Endothelial cell (in vitro differentiated cells): ENCODE measurements at places on chromosomes 3 and 15.

DNA sequence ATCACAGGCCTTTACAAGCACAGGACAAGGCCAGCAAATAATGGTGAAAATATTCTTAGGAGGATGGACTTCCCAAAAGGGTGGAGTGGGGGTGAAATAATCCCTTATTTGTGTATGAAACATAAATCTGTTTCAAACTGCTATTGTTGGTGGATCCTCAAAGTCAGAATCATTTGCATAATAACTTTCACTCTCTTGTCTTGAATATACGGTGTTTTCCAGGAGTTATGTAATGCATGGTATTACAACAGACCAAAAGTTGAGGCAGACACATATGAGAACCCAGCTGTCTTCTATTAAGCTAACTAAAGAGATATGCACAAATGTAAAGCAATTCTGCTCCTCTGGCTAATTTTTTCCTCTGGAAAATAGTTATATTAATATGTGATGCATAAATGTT, 57.7 kb downstream of the PRTG start:
- no peak overlapping the region for H3K4me3 ChIP-seq
- H3K36me3 ChIP-seq = peaks cover 10% of the 10 kb centered on the region
- no peak overlapping the region for H3K27ac ChIP-seq

DNA sequence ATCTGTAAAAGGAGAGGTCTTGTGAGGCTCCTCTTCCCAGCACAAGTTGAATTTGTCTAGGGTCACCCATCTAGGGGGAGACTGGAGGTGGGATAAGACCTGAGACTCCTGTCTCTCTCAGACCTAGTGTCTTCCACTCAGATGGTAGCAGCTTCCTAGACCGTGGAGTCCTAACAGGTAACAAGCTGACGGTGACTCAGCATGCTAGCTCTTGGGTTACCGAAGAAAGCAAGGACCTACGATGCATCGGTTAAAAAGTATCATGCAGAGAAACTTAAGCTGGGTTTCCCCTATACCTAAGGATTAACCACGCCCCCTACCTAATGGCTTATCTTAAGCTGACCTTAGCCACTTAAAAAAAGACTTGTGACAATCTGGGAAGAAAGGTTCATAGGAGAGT, 7.6 kb downstream of the LRRN1 start:
- peaks cover 1% of the 10 kb centered on the region for H3K27me3 ChIP-seq
- H3K36me3 ChIP-seq = no peaks in the 10 kb centered on the region
- no peak for DNase-seq
- H3K4me3 ChIP-seq = no peak overlapping the region
- H3K27ac ChIP-seq = no peak overlapping the region

DNA sequence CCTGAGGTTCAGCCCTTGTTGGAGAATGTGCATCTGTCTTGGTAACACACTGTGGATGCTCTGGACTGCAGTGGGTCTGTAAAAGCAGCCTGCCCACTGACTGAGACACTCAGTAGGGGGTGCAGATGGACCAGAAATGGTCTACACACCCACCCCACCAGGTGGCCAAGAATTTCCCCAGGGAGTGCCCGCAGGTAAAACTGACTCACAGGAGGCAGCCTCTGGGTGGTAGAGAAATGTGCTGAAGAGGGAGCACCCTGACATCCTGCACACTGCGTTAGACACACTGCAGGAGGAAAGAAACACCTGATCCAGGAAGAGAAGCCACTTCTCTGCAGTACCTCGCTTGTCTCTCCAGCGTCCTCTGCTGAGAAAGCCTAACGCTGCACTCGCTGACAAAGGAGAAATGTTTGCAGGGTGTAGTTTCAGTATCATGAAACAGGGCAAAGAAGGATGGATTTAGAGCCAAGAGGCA, 109.5 kb upstream of the ABHD17C start:
- H3K27me3 ChIP-seq = peaks cover 4% of the 10 kb centered on the region
- no peak overlapping the region for H3K27ac ChIP-seq
- no peak for DNase-seq
- H3K36me3 ChIP-seq = no peaks in the 10 kb centered on the region

DNA sequence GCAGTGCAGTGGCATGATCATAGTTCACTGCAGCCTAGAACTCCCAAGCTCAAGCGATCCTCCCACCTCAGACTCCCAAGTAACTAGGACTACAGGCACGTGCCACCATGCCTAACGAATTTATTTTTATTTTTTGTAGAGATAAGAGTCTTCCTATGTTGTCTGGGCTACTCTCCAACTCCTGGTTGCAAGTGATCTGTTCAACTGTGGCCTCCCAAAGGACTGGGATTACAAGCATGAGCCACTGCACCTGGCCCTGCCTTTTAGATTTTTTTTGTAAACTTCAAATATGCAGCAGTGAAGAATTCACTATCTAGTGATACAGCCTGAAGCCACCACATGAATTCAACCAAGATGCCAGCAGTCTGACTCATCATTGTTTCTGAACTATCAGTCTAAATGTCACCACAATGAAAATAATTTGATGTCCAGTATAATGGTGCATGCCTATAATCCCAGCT, 32.7 kb downstream of the UBXN7 start:
- no peaks in the 10 kb centered on the region for H3K4me1 ChIP-seq
- H3K27ac ChIP-seq = peak overlapping the region; percentile 18
- peaks cover 1% of the 10 kb centered on the region for H3K27me3 ChIP-seq
- peaks cover 8% of the 10 kb centered on the region for H3K36me3 ChIP-seq

- H3K27ac ChIP-seq = no peak overlapping the region
- no peak overlapping the region for H3K4me3 ChIP-seq
- DNase-seq = no peak
- peaks cover 6% of the 10 kb centered on the region for H3K4me1 ChIP-seq
These were observed 116.0 kb downstream of the P3H2 start for GRCh38 chr3:190004656-190005055.

- peaks cover 16% of the 10 kb centered on the region for H3K4me1 ChIP-seq
- no peak overlapping the region for H3K4me3 ChIP-seq
These were observed 8.4 kb downstream of the STT3B start for GRCh38 chr3:31541089-31541488.

- no peak overlapping the region for H3K4me3 ChIP-seq
- no peak overlapping the region for H3K27ac ChIP-seq
- H3K36me3 ChIP-seq = no peaks in the 10 kb centered on the region
- no peak for DNase-seq
These were observed 156.7 kb downstream of the SERPINI1 start for GRCh38 chr3:167892205-167892604.

GRCh38 chr3:188663839-188664238, 507.9 kb upstream of the TPRG1 start:
- DNase-seq = no peak
- H3K4me1 ChIP-seq = peaks cover 7% of the 10 kb centered on the region
- peaks cover under 1% of the 10 kb centered on the region for H3K36me3 ChIP-seq

DNA sequence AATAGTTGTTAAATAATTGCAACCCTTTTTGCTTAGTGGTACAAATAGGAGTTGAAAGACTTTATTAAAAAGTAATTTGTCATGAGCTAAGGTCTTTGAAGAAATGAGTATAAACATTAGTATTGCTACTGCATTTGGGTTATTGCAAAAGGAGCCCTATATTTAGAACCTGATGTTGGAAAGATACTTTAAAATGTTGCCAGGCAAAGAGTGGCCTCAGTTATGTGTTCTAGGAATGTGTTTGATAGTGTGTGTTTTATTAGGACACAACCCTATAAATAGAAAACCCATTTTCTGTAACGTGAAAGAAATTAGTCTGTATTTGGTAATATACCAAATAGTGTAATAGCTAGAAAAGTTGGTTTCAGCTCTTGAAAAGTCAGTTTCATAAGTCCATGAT, 10.7 kb downstream of the VPS8 start:
- DNase-seq = no peak
- peaks cover 8% of the 10 kb centered on the region for H3K36me3 ChIP-seq
- no peak overlapping the region for H3K4me3 ChIP-seq
- H3K27me3 ChIP-seq = no peaks in the 10 kb centered on the region

GRCh38 chr15:31327669-31328427, 1.2 kb downstream of the KLF13 start:
- H3K27ac ChIP-seq = no peak overlapping the region
- peak overlapping the region; percentile 99 for H3K4me3 ChIP-seq
- peak; percentile 46 for DNase-seq

- peak overlapping the region; percentile 23 for H3K4me3 ChIP-seq
- peaks cover 4% of the 10 kb centered on the region for H3K27me3 ChIP-seq
- peaks cover 29% of the 10 kb centered on the region for H3K36me3 ChIP-seq
These were observed 56.5 kb upstream of the PARL start for GRCh38 chr3:183941216-183941615.

- no peak for DNase-seq
- peaks cover 4% of the 10 kb centered on the region for H3K4me1 ChIP-seq
- H3K27me3 ChIP-seq = peaks cover 13% of the 10 kb centered on the region
- no peak overlapping the region for H3K4me3 ChIP-seq
- H3K36me3 ChIP-seq = no peaks in the 10 kb centered on the region
These were observed 2.8 kb downstream of the SQOR start for GRCh38 chr15:45637552-45638033.

DNA sequence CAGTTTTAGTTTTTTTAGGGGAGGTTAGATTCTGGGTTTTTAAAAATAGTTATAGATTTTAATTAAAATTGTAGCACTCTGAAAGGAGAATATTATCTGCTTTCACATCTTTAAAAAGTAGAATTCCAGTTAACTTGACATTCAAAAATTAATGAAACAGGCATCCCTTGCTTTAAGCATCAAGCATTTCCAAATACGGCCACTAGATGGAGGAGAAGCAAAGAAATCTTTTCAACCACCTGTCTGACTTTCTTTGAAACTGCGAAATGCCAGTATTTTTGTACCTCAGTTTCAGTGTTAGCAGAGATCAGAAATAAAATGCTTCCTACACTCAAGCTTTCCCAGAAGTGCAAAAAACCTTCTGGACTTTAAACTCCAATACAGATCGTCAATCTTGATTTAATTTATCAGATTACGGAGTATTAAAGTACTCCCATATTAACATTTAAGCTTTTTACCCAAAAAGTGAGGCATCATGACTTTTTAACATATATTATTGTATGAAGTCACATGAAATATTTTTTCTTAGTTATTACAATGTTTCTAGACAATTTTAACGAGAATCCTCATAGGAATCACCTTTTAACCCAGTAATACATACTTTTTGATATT, 153.3 kb downstream of the P3H2 start:
- peak; percentile 57 for DNase-seq
- H3K36me3 ChIP-seq = no peaks in the 10 kb centered on the region
- H3K27me3 ChIP-seq = peaks cover 3% of the 10 kb centered on the region
- no peaks in the 10 kb centered on the region for H3K4me1 ChIP-seq

DNA sequence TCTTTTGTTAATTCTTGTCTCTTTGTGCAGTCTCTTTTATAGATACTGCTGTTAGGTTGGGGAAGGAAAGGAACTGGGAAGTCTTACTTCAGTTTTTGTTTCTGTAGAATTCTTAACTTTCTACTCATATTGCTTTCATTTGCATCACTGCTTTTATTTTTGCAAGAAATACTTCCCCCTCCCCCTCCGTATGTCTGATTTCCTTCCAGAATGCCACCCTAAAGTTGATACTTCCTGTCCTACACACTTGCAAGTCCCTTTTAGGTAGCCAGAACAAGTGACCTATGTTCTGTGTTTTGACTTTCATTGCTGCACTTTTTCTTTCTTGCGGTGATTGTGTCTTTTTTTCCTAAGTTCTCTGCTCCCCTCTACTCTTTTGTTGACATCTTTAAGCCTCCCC, 477.4 kb downstream of the RSL24D1 start:
- H3K27ac ChIP-seq = no peak overlapping the region
- H3K4me1 ChIP-seq = no peaks in the 10 kb centered on the region
- DNase-seq = no peak
- H3K27me3 ChIP-seq = no peaks in the 10 kb centered on the region
- H3K4me3 ChIP-seq = no peak overlapping the region

DNA sequence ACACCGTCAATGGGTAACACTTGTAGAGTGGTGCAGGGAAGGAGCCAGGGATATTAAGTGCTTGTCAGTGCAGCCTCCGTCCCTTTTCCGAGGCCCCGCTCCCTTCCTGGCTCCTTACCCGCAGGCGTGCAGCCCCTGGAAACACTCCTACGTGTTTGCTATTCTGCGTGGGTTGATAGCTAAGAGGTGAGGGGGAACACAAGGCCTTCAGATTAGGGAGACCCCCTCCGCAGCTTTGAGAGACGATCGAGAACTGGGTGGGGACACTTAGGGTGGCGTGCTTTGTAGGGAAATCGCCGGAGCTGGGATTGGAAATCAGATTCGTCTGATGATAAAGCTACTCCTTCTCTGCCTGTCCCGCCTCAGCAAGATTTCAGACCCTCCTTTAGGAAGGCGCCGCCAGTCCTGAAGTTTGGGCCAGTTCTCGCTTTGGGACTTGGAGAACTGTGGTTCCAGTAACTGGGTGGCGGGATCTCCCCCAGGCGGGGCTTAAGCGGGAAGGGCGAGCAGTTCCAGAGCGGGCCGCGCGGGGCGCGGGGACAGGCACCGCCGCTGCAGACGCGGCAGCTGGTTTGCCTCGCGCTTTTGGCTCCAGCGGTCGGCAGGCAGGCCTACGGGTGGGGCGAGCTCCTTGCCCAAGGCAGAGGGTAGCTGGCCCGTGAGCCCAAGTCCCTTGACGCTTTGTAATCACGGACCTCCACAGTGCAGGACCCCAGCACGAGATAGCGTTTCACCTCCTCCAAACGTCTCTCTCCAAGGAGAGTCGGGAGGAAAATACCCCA, 8.0 kb upstream of the FAM107A start:
- peaks cover 4% of the 10 kb centered on the region for H3K36me3 ChIP-seq
- H3K27me3 ChIP-seq = peaks cover 13% of the 10 kb centered on the region
- H3K27ac ChIP-seq = no peak overlapping the region
- DNase-seq = peak; percentile 82

GRCh38 chr3:97916576-97916975, 55.7 kb downstream of the RIOX2 start:
- H3K27me3 ChIP-seq = peaks cover 4% of the 10 kb centered on the region
- DNase-seq = no peak
- no peaks in the 10 kb centered on the region for H3K4me1 ChIP-seq
- peaks cover 6% of the 10 kb centered on the region for H3K36me3 ChIP-seq

DNA sequence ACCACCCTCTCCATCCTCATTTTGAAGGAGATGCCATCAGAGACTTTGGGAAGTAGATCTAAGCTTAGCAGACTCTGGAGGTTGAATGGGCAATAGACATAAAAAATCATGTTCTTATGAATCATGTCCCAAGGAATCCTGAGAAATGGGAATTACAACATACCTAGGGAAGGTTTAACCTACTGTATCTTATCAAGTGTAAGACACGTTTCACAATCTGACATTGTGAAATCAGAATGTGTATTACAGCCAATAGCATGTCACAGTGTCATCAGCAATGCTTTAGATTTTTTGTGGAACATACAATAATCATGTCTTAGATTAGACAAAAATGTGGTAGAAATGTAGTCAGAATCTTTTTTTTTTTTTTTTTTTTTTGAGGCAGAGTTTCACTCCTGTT, 332.4 kb upstream of the TLE3 start:
- DNase-seq = no peak
- no peak overlapping the region for H3K27ac ChIP-seq
- H3K4me1 ChIP-seq = peaks cover 15% of the 10 kb centered on the region
- H3K36me3 ChIP-seq = no peaks in the 10 kb centered on the region
- H3K27me3 ChIP-seq = peaks cover 1% of the 10 kb centered on the region
- H3K4me3 ChIP-seq = no peak overlapping the region
